Activated effector memory CD4-positive, alpha-beta T cell treated with Interleukin-2 at 50 U/mL for 16 hours (primary cell): ENCODE measurements at places on chromosomes 3 and 15.

DNA sequence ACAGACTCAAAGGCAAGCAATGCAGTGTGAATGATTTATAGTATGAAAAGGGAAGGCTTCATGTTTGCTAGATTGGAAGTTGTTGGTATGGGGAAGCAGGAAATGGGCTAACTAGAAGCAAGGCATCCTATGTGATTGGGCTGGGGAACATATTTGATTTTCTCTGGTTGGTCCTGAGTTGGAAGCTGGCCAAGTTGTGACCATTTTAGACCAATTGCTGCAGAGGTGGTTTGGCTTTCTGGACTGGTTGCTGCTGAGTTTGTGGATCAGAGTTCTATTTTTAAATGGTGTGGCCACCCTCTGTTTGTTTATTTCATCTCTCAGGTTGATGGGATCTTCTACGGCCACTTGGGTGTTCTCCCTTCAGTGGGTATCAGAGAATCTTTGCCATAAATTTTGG, 39.7 kb downstream of the NUDT16 start:
- no peak for DNase-seq

DNA sequence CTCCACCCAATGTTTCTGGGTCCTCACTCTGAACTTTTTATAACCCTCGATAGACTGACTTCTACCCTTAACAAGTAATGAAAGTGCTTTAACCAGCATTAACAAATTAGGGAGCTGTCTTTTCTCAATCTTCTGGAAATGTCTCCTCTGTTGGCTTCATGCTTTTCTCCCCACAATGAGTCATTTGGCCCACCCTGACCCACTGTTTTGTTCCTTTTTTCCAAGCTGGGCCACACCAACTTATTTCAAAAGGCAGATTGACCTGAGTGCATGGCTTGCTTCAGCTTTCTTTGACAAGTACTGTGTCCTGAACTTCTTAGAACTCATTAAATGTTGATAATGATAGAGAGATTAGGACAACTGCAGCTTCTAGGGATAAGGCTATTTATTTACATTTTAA, 199.6 kb upstream of the SEMA6D start:
- no peak for DNase-seq

DNA sequence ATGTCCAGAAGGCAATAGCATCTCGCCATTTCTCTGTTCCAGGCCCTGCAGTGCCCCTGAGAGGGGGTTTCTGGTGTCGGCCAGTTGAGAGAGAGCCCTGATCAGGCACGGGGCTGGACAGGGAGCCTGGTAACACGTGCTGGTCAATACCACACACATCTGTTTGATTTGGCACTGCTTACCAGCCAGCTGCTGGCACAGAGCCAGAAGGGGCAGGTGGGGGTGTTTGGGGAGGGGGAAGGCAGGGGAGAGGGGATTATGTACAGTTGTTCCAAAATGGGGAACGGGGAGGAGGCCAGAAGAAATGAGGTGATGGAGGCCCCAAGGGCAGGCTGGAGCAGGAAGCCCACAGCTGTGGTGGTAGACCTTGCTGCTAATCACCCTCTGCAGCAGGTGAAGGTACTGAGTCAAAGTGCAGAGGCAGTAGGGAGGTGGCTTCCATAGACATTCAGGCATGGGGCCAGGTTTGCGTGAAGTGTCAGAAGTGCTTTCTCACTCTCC, 153.5 kb upstream of the LPP start:
- DNase-seq = no peak

DNA sequence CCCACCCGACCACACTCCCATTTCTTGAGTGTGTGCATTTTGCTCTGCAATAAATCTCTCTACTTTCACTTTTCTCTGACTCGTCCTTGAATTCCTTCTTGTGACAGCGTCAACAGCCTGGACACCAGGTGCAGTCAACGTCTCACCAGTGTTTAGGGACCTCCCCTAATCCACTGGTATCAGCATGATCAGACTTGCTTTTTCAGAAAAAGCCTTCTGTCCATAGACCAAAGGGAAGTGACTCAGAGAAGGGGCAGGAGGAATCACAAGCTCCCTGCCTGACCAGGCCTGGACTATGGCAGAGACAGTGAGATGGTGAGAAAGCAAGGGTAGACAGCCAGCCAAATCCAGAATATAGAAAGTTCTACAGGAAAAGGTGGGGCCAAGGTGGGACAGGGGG, 15.5 kb downstream of the CCR5 start:
- DNase-seq = no peak

DNA sequence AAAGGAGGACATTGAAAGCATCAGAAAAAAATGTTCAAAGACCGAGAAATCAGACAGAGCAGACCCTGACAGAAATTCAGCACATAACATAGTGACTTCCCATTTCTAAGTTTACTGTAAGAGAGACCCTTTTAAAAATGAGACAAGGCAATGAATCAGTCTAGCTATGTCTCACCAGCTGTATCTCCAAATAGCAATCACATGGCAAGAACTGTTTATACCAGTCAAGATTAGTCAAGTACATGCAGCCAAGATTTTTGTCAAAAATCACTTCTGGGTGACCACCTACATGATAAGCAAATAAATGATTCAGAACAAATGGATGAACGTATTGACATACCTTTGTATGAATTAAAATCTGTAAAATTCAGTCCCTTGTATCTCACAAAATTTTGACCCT, 138.0 kb downstream of the DTWD1 start:
- DNase-seq = no peak

- no peak for DNase-seq
These were observed 4.3 kb downstream of the NRROS start for GRCh38 chr3:196643761-196644160.
